AG10803 (cell line): ENCODE measurements at places on chromosomes 2 and 18.
A peak's percentile ranks its signal among the peaks of the same experiment; 100 is the strongest.

GRCh38 chr2:150491430-150491829, 4.0 kb upstream of the RND3 start:
- DNase-seq, result no peak

DNA sequence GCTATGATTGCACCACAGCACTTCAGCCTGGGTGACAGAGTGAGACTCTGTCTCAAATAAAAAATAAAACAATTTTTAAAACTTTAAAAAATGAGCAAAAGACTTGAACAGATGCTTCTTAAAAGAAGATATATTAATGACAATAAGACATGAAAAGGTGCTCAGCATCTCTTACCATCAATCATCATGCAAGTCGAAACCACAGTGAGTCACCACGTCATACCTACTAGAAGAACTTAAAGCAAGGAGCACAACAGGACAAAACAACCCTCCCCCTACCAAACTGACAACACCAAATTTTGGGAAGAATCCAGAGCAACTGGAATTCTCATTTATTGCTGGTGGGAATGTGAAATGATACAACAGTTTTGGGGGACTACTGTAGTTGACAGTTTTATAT, 251.6 kb downstream of the BCL2 start:
- no peak for DNase-seq

GRCh38 chr18:4817665-4818064, 362.6 kb upstream of the DLGAP1 start:
- no peak for DNase-seq

- DNase-seq, result no peak
These were observed 107.5 kb downstream of the TMEM18 start for GRCh38 chr2:569681-570080.

- DNase-seq, result no peak
These were observed 30.1 kb downstream of the COA5 start for GRCh38 chr2:98578231-98578630.

- peak; percentile 70 for DNase-seq
These were observed 14.7 kb upstream of the SP3 start for GRCh38 chr2:173979751-173980351.

GRCh38 chr2:10362096-10362897, 59.6 kb downstream of the HPCAL1 start:
- no peak for DNase-seq

DNA sequence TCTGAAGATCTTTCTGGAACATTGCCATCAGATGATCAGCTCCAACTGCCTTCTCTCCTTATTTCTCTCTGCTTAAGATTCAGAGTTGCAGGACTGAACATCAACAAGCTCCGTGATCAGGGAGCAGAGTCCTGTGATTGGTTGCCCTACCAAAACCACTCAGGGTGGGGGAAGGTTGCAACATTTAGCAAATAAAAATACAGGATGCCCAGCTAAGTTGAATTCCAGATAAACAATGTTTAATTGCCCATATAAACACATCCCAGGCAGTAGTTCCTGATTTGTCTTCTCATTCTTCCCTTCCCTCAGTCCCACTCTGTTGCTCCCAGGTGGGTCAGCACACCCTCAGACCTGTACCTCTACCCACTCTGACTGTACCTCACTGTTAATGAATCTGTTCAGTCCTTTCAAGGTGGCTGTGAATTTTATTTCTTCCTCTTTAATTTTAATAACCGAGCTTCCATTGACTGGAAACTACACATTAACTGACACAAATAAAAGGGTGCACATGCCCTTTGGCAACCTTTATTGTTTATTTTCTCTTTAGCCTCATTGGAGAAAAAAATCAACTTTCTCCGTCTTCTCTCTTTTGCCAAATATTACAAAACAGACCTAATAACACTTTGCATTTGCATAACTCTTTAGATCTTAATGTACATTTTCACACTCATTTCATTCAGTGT, 167.1 kb upstream of the PKDCC start:
- no peak for DNase-seq

DNA sequence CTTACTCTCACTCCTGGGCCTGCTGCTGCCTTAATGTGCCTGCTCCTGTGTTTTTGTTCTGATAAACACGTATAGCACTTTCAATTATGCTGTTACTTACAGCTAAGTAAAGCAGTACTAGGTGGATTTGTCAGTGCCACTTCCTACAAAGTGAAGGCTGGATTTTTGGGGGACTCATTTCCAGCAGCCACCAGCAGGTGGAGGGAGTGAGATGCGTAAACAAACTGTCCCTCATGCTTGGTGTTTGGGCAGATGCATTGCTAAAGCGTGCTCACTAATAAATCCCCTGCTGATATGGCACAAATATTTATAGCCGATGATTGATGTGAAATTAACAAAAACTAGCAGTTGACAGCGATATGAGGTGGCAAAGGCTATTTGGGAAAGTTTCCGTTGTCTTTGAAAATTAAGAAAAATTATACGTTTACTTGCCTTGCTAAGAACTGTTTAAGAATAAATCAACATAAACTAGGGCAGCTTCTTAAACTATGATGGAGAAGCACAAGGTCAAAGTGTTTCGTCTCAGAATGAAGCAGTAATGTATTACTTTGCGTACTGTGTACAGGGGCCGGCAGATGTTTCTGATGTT, 101.7 kb downstream of the AGAP1 start:
- peak; percentile 77 for DNase-seq

- DNase-seq, result no peak
These were observed 14.2 kb upstream of the RHOB start for GRCh38 chr2:20432714-20433113.

- DNase-seq, result no peak
These were observed 61.2 kb downstream of the MAP4K3 start for GRCh38 chr2:39375917-39376316.

GRCh38 chr2:33223856-33224255, 252.6 kb upstream of the RASGRP3 start:
- no peak for DNase-seq

DNA sequence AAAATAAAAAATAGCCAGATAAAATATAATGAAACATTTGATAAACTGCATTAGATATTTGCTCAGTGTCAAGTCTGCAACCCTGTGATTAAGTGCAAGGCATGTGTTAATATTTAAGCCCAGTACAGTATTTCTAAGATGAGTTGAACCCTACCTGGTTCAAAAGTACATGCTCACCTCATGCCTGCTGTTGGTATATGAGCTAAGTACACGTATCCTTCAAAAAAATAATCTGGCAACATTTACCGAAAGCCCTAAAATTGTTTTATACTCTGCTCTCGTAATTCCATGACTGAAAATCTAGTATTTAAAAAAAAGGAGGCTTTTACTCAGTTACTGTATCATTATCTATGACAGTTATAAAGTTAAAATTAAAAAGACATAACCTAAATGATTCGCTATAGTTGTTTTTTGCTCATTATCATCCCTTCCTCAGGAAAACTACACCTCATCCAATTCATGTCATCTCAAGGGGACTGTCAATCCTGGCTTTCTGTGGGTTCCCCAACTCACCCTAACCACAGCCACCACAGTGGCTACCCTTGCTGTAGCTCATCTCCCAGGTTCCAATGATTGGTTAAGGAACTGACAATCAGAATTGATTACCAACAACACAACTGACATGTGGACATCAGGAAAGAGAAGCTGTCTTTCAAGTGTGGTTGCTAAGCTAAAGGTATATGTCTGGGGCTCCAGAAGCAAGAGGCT, 10.6 kb downstream of the TLK1 start:
- DNase-seq, result no peak

DNA sequence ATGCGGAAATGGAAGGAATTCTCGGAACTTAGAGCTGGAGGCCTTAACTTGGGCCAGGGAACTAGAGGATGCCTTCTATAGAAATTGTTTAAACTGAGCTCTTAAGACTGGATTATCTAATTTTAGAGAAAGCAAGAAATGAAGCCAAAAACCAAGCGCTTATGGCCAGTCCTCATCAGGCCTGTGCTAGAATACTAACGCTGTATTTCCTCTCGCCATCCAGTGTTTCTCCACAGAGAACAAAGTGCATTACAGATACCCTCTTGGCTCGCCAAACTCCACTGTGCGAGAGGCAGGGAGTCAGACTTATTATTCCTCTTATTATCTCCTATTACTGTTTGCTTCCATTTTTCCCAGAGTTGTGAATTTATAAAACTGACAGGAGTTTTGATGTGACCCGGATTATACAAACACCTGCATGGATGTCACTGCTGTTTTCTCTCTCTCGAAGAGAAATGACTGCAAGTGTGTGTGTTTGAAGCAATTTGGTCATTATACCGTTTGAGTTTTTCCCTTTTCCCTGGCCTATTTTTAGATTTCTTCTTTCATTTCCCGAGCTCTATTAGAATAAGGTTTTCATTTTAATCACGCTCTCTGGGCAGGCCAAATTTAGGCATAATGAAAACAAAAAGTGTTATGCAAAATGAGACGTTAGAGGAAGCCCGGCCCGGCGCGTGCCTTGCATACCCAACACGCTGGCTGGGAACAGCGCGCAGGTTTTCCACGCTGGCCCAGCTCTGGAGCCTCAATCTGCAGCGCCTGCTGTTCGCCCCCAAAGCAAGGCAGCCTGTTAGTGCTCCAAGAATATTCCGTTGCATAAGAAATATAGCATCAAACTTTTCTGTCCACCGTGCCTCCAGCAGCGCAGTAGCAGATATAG, 103.3 kb downstream of the ALK start:
- no peak for DNase-seq

DNA sequence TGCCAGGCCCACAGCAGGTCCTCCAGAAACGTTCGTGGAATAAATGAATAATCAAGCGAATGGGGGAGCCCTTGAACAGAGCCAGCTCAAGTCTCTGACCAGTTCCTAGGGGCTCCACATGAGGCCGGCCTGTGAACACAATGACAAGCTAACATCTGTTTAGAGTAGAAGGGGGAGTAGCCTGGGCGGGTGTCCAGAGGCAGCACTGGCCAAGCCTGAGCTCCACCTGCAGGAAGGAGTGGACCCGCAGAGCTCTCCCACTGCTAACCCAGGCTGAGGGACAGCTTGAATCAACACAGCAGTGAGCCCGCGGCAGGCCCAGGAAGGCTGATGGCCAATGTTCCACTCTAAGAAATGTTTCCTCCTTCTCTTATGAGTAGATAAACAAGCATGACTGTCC, 234.8 kb upstream of the RAB6C start:
- no peak for DNase-seq

- DNase-seq, result peak; percentile 66
These were observed 5.1 kb upstream of the MALT1 start for GRCh38 chr18:58666176-58666575.

GRCh38 chr2:119434664-119435063, 3.0 kb downstream of the TMEM37 start:
- no peak for DNase-seq

DNA sequence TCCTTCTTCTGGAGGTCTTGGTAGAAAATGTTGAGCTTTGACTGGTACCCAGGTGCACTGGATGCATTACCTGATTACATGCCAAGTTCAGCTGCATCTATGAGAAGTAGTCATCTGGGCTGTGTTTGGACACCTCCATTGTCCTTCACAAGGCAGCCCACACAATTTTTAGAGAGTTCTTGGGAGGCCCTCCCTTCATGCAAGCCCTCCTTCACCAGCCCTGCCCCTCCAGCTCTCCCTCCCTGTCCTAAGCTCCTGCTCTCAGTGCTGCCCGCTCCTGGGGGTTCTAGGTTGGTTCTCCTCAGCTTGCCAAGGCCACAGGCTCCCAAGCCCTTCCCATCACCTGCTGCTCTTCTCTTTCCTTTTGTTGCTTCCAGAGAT, 148.7 kb downstream of the DYSF start:
- no peak for DNase-seq

DNA sequence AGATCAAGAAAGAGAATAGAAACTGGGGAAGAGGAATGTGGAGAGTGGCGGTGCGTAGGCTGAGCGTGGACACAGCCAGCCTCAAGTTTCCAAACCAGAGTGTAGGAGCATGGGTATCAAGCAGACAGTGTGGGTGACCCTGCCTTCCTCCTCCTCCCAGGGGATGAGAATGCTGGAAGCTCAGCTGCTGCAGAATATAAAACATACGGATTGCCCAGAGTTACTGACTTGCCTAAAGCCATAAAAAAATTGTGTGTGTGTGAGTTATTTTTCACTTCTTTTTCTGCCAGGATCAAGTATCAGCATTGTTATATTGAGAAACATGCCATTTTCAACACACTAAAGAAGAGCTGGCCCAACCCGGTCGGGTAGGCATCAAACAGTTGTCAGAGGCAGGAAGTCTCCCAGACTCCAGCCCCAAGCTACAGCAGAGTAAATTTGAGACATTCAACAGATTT, 333.3 kb upstream of the ACVR2A start:
- peak; percentile 71 for DNase-seq

GRCh38 chr2:213238753-213239495, 45.3 kb upstream of the SPAG16 start:
- DNase-seq, result peak; percentile 95

- DNase-seq, result no peak
These were observed 171.2 kb downstream of the ERBB4 start for GRCh38 chr2:212367431-212367830.

- DNase-seq, result no peak
These were observed 158.8 kb downstream of the PTPRM start for GRCh38 chr18:7725897-7726296.

GRCh38 chr18:31203096-31203793, 40.6 kb upstream of the DSC1 start:
- DNase-seq, result no peak

DNA sequence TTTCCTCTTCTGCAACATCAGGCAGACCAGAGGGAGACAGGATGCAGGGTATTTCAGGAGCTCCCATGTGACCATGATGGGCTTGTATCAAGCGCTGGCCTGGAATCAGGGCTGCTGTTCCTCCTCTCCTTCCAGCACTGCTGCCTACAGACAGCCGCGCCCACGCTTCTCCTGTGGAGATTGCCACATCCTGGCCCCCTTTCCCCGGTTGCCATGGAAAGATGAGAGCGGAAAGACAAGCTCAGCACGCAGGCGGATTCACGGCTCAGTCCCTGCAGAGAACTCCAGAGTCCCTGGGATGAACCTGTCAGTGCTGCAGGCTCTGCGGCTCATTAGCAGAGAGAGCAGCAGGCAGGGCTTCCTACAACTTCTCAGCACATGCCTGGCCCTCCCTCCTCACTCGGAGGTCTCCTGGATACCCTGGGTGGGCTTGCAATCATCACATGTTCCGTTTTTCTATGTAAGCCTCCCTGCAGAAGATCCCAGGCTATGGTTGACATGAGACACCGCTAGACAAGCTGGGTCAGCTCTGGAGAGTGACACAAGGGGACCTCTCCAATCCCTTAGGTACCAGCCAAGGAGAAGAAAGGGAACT, 497.8 kb upstream of the MYT1L start:
- DNase-seq, result no peak

- peak; percentile 33 for DNase-seq
These were observed 1.2 kb upstream of the RAB12 start for GRCh38 chr18:8607776-8608742.

DNA sequence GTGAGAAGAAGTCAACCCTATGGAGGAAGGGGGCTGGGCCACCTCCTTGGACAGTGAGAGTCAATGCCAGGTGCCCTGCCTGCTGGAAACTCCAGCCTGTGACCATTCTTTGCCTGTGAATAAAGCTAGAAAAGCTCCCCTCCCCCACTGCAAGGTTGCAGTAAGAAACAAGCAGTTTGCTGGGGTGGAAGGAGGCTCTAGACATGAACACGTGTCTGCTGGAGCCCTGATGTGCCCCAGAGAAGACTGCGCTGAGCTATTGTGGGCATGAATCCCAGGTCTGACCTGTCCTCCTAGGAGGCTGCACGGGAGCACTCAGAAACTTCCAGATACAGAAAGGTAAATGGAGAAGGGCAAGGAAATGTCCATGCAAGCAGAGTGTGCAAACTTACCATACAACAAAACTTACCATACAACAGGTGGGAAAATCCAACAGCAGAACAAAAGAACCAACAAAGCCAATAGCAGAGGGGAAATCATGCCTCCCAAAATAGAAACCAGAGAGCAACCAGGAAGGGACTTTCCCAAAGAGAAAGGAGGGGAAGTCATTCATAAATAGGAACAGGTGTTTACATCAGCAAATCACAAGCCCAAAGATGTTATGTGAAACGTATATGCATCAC, 278.7 kb downstream of the BCL2 start:
- no peak for DNase-seq

- DNase-seq, result no peak
These were observed 117.0 kb downstream of the PKP4 start for GRCh38 chr2:158573739-158574138.
